NCI-H187 treated with DMSO at 0.1 percent for 48 hours (cell line): ENCODE measurements at places on chromosomes 7 and 10.

DNA sequence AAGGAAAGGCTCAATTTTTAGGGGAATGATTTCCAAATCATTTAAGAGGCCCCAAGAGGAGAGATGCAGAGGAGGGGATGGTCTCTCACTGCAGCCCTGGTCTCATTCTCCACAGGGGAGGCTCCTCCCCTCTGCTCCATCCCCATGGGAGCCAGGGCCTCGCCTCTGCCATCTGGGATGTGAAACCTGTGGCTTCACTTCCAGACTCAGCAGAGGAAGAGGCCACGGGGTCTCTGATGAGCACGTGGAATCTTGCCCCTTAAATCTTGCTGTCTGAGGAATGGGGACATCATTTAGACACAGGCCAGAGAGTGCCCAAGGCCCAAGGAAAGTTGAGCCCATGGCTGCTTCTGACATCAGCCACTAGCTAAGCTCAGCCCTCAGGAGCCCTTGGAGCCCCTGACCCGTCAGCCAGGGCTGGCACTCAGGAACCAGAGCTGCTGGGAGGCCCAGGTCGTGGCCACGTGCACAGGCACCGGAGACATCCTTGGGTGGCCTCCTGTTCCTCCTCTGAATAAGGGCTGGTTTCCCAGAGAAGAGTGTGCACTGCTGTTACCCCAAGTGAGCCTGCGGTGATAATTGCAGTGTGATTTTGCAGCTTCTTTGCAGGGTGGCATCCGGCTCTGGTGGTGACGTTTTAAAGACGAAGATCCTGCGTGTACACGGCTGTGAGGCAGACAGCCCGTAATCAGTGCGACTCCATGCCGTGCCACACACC is 50.5 kb downstream of the VIPR2 start:
- DNase-seq, result no peak

GRCh38 chr7:7922684-7923385 is 45.8 kb upstream of the GLCCI1 start:
- no peak for DNase-seq

DNA sequence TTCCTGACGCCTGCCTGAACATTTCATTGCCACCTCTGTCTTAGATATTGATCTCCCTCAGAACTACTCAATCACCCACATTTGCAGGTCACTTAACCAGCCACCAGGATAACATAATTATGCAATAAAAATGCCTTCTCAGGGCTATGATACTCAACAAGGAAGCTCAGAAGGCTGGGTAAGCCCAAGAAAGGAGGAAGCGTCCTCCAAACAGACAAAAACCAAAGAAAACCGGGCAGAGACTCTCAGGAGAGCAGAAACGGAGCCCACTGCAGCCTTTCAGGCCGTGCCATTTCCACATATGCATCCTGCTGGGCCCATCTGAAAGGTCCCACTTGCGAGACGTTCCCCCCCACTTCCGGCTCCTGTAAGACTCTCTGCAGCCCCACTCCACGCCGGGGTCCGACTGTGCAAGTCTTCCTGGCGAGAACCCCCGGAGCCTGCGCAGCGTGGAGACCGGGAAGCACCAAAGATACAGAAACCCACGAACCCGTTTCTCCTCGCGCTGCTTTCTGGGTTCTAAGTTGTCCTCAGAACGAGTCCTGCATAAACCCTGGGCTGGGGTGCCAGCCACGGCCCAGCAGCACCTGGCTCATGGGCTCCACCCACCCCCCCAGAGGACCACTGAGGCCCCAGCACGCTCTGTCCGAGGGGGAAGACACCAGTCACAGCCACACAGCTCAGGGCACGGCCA is 83.7 kb downstream of the DIP2C start:
- no peak for DNase-seq

DNA sequence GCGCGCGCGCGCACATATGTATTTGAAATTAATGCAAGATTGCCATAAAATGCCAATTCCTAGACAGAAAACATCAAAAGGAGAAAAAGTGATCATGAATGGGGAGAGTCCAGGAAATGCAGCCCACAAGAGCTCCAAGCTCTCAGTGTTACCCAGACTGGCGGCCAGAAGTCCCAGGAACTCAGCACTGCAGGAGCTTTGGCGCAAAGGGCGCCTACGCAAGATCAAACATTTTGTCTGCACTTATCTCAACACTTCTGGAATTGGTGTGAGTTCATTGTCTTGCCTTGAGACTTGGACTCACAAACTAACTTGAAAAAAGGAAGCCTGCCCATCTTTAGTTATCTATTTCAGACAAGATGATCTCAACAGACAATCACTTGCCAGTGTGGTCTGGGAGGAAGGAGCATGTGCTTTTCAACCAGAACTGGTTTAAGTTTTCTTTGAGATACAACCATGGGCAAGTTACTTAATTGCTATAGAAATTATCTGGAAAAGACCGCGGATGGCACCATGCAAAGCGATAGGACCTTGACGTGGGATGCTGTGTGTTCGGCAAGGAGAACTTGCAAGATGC is 77.2 kb downstream of the KIAA1549 start:
- DNase-seq, result no peak

DNA sequence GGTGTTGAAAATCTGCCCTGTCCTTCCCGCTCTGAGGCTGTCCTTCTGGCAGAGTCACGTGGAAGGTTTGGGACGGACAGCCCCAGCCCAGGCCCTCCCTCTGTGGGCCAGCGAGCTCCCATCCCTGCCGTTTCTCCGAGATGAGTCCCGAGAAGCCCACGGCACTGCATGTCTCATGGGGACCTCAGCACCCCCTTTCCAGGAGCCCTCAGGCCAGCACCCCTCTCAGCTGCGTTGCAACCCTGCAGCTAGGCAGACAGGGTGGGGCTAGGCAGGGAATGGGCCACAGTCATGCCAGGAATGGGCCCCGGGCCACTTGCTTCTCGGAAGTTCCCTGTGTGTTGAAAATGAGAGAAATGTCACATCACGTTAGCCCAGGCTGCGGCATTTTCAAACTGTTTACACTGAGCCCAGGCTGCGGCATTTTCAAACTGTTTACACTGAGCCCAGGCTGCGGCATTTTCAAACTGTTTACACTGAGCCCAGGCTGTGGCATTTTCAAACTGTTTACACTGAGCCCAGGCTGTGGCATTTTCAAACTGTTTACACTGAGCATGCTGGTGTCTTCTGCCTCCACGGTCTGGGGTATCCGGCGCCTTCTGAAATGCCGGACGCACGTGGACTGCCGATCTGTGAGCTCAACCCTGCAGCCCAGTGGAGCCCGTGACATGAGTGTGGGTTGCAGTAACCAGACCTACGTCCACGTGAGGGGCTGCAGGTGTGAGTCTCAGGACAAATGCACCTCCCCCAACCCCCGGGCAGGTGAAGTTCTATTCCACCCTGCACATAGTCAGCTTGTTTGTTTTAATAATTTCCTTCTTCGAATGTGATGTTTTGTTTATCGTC is 42.6 kb downstream of the FAM20C start:
- no peak for DNase-seq

DNA sequence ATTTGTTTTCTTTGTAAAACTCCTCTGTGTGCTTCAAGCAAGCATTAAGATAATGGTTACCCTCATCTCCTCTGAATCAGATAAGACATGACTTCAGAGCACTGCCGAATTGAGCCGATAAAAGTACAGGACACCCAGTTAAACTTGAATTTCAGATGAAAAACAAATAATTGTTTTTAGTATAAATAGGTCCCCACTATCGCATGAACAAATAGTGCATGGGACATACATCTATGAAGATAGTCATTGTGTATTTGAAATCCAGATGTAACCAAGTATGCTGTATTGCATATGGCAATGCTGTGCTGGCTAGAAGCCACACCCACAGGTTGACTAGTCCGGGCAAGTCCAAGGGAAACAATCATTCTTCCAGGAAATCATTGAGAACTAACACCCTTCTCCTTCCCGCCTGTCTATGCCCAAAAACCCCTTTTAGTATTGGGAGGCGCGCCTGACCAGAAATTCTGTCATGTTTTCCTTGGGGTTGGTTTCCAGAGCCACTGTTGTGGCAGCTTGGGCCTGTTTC is 12.6 kb upstream of the FGFR2 start:
- DNase-seq, result no peak

GRCh38 chr7:121517591-121517990 is 121.5 kb upstream of the FAM3C start:
- DNase-seq, result no peak

- DNase-seq, result no peak
These were observed 208.8 kb downstream of the THSD7A start for GRCh38 chr7:11623093-11623678.

DNA sequence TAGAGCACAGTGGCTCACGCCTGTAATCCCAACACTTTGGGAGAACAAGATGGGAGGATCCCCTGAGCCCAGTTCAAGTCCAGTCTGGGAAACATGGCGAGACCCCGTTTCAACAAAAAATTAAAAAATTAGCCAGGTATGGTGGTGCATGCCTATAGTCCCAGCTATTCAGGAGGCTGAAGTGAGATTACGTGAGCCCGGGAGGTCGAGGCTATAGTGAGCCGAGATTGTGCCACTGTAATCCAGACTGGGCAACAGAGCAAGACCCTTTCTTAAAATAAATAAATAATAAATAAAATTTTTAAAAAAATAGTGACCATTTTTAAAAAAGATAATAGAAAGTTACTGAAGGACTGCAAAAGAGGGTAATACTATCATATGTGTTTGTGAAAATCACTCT is 28.8 kb downstream of the MTPAP start:
- DNase-seq, result no peak

GRCh38 chr7:92715963-92716362 is 120.4 kb downstream of the CDK6 start:
- no peak for DNase-seq

DNA sequence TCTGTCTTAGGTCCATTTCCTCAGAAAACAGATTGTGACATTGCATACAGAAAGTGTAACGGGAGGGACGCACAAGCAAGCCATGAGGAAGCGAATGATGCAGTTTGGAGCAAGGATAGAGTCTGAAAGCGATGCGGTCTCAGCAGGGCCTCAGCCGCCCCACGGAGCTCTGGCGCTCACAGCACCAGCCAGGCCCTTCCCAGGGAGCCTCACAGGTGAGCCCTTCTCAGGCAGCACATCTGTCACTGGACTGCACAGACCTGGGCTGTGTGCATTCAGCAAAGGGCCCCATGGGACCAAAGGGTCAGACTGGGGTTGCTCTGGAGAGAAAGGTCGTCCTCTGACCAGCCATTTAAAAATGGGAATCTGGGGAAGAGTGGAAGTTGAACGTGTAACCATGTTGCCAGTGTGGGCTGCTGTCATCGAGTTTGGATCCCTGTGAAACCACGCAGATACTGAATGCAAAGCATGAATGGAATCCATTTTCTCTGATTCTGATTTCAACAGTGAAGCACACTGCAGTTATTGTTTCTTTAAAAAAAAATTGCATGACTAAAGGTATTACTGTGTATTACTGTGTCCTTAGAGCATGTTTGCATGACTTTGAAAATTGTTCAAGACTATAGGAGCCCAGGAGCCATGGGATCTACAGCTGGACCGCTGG is 350.0 kb upstream of the AKR1E2 start:
- DNase-seq, result no peak

GRCh38 chr7:116595063-116595462 is 70.2 kb downstream of the CAV1 start:
- peak; percentile 53 for DNase-seq

- DNase-seq, result no peak
These were observed 81.8 kb downstream of the NT5C2 start for GRCh38 chr10:103111031-103111917.

DNA sequence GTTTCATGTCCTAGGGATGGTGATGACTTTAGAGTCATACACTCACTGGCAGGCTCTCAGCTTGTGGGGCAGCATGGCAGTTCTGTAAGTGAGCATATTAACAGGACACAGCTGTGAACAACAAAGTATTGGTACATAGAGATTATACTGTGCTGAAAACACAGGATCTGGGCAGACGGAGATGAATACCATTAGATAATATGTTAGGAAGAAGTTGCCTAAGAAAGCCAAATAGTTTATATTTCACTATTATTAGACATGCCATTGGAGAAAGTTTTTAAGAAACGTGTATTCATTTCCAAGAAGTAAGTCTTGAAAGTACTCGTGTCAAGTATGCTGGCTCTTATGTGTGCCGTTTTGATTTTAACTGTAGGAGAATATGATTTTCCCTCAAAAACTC is 274.5 kb downstream of the INHBA start:
- DNase-seq, result no peak

- DNase-seq, result no peak
These were observed 14.7 kb upstream of the LMBR1 start for GRCh38 chr7:156907656-156908055.

- no peak for DNase-seq
These were observed 786 bp upstream of the AKR1C4 start for GRCh38 chr10:5195727-5196374.

- DNase-seq, result no peak
These were observed 4.9 kb downstream of the TMEM270 start for GRCh38 chr7:73865738-73866445.

DNA sequence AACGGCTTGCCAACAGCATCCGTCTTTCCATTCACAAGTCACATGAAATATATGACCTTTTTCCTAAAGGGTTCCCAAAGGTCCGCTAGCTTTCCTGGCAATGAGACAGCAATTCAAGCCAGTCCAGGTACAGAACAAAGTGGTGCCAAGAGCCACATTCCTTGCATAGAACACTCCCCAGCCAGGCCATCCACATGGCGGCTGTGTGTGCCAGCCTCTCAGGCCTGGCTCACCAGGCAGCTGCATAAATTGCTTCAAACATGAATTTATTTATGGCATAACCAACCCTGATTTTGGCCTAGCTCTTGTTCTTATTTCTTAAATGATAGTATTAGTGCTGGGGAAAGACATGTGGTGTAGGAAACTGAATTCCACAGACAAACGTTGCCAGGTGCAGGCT is 63.7 kb upstream of the CREB5 start:
- no peak for DNase-seq

DNA sequence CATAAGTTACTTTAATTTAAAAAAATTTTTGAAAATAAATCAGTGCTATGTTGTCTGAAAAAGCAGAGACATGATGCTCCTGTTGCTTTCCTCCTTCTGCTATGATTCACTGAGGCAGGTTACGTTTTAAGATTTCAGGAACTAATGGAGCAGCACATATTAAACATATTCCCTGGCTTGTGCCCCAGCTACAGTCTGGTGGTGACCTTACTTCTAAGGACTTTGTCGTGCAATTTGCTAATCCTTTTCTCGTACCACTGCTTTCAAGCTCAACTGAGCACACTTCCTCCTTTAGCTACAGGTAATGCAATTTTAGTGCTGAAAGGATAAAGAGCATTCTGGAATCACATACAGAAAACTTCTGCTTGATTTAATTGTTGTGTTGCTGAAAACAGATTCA is 16.2 kb upstream of the PRR15 start:
- DNase-seq, result no peak

- no peak for DNase-seq
These were observed 654.0 kb downstream of the SDK1 start for GRCh38 chr7:3955026-3955425.

GRCh38 chr7:16278167-16278787 is 143.1 kb downstream of the CRPPA start:
- no peak for DNase-seq

DNA sequence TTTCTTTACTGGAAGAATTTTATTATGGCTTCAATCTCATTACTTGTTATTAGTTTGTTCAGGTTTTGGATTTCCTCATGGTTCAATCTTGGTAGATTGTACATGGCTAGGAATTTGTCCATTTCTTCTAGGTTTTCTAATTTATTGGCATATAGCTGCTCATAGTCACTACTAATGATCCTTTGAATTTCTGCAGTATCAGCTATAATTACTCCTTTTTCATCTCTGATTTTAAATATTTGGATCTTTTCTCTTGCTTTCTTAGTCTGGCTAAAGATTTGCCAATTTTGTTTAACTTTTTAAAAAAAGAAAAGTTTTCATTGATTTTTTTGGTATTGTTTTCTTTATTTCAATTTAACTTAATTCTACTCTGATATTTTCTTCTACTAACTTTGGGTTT is 59.2 kb downstream of the SLC13A1 start:
- DNase-seq, result no peak
